ENCODE measurements at places on chromosomes 2 and 18. TPM values are rescaled to one million over a fixed set of nuclear protein-coding genes. Genes with fewer than 3 reads are reported as not detected.
A peak's percentile ranks its signal among the peaks of the same experiment; 100 is the strongest.

APCDD1 gene
- 333 TPM for total RNA-seq

ANKAR gene
- total RNA-seq = 4.5 TPM

DNA sequence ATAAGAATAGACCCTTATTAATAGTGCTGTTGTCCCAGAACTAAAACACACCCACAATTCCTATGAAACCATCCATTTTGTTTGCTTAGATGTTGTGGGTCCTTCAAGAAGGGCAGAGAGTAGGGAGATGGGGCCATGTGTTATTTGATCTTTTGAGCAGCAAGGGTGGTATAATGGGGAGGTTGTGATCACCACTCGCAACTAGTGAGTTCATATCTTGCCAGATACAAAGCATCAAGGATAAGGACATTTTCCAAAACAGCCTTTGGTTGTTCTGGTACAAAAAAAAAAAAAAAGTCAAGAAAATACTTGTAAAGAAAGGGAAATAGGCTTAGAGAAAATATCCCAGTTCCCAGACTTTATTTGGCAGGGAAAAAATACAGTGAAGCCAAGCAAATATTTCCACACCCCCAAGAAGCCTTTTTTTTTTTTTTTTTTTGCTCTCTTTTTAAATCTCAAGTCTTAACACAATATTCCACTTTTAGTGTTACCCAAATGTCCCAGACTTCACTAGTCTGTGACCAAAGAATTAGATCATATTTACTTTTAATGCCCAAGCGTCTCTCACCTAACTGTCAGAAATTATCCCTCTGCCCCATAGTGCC is 54.1 kb downstream of the ANTXR1 start:
- H3K4me1 ChIP-seq = no peaks in the 10 kb centered on the region
- no peaks in the 10 kb centered on the region for H3K27me3 ChIP-seq
- no peak overlapping the region for H3K4me3 ChIP-seq

DNA sequence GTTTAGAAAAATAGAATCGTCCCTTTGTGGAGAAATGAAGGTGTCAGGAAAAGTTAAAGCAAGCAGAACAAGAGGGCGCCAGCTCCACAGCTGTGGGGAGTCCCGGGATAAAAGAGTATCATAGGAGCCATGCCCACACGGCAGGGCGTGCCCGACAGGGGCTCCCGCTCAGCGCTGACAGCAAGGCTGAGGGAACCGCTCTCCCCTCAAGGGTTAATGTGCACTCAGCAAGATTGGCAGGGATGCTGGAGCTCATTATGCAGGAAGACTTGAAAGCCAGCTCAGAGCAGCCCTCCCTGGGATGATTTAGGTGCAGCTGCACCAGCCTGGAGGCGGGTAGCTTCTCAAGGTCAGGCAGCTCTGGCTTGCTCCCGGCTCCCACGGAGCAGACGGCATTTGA is 500.2 kb downstream of the EIPR1 start:
- DNase-seq = peak; percentile 46
- H3K4me1 ChIP-seq = peaks cover 11% of the 10 kb centered on the region
- no peaks in the 10 kb centered on the region for H3K36me3 ChIP-seq

- no peaks in the 10 kb centered on the region for H3K27me3 ChIP-seq
- H3K4me1 ChIP-seq = no peaks in the 10 kb centered on the region
- DNase-seq = no peak
- H3K27ac ChIP-seq = no peak overlapping the region
Measured at GRCh38 chr2:43302961-43303494, 76.6 kb upstream of the ZFP36L2 start.

DNA sequence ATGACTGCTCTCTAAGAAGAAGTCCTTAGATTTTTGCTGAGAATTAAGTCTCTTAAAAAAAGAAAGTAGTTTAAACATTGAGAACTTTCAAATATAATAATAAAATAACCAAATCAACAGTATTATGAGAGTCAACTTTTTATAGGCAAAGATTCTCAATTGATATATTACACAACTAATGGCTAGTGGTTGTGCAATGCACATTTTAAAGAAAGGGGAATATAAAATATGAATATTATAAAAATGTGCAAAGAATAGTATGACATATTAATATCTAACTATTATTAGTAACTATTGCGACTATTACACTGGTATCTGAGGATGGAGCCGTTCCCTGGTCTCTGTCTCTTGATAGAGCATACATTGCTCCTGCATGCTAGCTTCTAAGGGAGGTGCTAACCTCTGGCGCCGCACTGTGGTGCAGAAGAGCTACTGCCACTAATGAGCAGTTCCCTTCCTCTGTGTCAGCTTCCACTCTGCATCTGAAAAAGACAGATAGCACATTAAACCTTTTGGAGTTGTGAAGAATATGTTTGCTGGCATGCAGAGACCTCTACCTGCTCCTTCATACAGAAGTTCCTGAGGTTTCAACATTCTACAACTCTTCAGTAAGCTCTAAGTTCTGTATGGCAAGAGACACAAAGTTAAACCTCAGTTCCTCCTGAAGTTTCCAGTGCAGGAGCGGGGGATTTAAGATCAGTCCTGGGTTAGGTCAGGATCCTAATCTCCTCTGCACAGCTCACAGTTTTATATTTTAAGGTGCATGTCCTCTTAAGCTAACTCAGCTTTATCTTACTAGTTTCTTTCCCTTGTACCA is 3.5 kb upstream of the SLC9A2 start:
- H3K4me3 ChIP-seq = no peak overlapping the region
- H3K27ac ChIP-seq = no peak overlapping the region
- H3K4me1 ChIP-seq = no peaks in the 10 kb centered on the region
- H3K36me3 ChIP-seq = no peaks in the 10 kb centered on the region
- peaks cover 62% of the 10 kb centered on the region for H3K27me3 ChIP-seq
